HuH-7.5 (cell line): ENCODE measurements at places on chromosomes 7 and 10.
A peak's percentile ranks its signal among the peaks of the same experiment; 100 is the strongest.

GRCh38 chr10:99740933-99741559, 9.0 kb downstream of the CUTC start:
- no peak for DNase-seq

DNA sequence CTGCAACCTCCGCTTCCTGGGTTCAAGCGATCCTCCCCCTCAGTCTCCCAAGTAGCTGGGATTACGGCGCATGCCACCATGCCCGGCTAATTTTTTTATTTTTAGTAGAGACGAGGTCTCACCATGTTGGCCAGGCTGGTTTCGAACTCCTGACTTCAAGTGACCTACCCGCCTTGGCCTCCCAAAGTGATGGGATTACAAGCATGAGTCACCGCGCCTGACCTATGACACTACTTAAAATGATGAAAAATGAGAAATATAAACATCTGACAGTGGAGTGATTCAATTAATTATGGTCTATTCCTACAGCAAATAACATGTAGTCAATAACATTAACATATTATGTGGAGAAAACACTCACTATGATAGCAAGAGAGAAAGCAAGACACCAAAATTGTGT, 2.2 kb downstream of the BRAT1 start:
- no peak for DNase-seq

- no peak for DNase-seq
Measured at GRCh38 chr7:75650681-75651080, 88.1 kb downstream of the HIP1 start.

DNA sequence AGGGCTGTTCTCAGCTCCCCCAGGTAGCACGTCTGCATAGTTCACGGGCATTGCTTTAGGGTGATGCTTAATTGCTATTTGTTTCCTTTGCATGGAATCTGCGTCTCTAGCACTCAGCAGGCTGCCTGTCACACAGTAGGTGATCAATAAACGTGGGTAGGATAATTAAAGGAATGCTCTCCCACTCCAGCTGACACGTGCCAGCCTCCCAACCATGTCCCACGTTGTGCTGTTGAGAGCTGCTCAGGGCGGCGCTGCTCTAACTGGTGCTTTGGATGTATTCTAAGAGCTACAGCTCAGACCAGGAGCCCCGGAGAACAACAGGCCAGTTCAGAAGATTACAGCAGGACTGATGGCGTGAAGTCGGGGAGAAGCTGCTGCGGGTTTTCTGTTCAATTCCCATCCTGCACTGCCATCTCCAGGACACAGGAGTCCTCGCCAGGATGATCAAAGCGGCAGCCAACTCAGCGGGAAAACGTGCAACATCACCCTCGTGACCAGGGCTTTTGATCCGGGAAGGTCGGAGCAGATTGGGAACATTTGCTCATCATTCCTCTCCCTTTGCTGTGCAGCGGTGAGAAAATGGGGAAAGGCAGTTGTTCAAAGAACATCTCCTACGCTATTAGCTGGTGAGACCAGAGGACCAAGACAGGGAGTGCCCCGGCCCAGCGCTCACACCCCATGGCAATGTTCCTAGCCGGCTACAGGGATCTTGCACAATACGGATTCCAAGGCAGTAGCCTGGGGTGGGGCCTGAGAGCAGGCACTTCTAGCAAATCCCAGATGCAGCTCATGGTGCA, 50.5 kb upstream of the FOXK1 start:
- DNase-seq, result peak; percentile 70

GRCh38 chr7:1742555-1743303, 72.7 kb downstream of the ELFN1 start:
- DNase-seq, result peak; percentile 88
